ENCODE measurements at places on chromosomes 12 and 14. TPM values are rescaled to one million over a fixed set of nuclear protein-coding genes. Genes with fewer than 3 reads are reported as not detected.

Gene NAV3
- total RNA-seq = 25.1 TPM

Gene TAS2R13
- 0.38 TPM for total RNA-seq

Gene DEGS2
- not detected for total RNA-seq

Gene ZDHHC22
- not detected for total RNA-seq

Gene LRP1-AS
- total RNA-seq = not detected

Gene EIF5
- total RNA-seq = 215 TPM

Gene CHMP4A
- 20.2 TPM for total RNA-seq

Gene TMEM179
- total RNA-seq = not detected

Gene ANO2
- total RNA-seq = not detected

Gene FGD4
- total RNA-seq = 14.5 TPM

Gene MYF6
- 0.13 TPM for total RNA-seq

Gene VCPKMT
- 2.8 TPM for total RNA-seq

Gene CEBPE
- total RNA-seq = not detected

Gene EAPP
- 29.8 TPM for total RNA-seq

Gene BEGAIN
- 1.8 TPM for total RNA-seq

Gene KCNMB4
- total RNA-seq = 1.9 TPM

Gene RNF212B
- not detected for total RNA-seq

Gene CLEC4A
- total RNA-seq = not detected

Gene LRRIQ1
- 0.51 TPM for total RNA-seq

Gene RPGRIP1
- total RNA-seq = not detected

Gene KLRC4
- total RNA-seq = 0.16 TPM

Gene PRB2
- total RNA-seq = not detected

Gene UNC119B
- 16.3 TPM for total RNA-seq

Gene EML1
- 8.6 TPM for total RNA-seq

Gene PPM1H
- total RNA-seq = 12.5 TPM

Gene GPATCH2L
- total RNA-seq = 39.3 TPM

Gene TDRD9
- total RNA-seq = 0.76 TPM

Gene INHBC
- total RNA-seq = not detected

Gene LALBA
- total RNA-seq = not detected

Gene KRT72
- not detected for total RNA-seq

Gene PLA2G1B
- not detected for total RNA-seq

Gene CCDC38
- not detected for total RNA-seq

Gene C1RL
- total RNA-seq = 9.9 TPM

Gene MGST1
- total RNA-seq = 39.4 TPM

Gene SLC22A17
- total RNA-seq = 34.9 TPM
